ENCODE measurements at places on chromosomes 12 and 14.

DNA sequence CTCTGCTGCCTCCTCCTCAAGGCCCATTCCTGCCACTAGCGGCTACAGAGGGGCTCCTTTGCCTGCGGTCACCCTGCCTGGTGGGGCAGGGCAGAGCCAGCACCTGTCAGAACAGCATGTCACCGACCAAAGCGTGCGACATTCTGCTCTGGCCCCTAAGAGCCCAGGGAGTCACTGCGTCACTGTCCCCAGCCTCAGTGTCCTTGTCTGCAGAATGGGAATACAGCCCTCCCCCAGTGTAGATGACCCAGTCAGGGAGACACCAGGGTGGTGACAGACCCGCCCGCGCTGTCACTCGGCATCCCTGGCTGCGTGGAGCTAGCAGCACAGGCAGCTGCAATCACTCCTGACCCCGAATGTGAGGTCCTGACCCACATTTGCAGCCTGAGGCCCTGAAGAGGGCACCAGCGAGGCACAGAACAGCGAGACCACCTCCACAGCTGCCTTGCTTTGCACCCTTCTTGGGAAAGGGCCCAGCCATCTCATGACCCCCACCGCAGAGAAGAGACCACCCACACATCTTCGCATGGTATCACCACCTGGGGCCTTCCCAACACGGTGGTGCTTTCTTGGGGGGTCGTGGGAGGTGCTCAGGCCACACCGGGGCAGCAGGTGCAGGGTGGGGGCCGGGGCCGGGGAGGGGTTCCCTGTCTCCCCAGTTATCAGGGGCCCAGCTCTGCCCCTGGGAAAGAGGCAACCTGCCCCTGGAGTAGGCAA, 2.5 kb downstream of the AHNAK2 start:
- DNase-seq, result no peak

GRCh38 chr12:674272-674781, 11.1 kb upstream of the NINJ2 start:
- no peak for DNase-seq

DNA sequence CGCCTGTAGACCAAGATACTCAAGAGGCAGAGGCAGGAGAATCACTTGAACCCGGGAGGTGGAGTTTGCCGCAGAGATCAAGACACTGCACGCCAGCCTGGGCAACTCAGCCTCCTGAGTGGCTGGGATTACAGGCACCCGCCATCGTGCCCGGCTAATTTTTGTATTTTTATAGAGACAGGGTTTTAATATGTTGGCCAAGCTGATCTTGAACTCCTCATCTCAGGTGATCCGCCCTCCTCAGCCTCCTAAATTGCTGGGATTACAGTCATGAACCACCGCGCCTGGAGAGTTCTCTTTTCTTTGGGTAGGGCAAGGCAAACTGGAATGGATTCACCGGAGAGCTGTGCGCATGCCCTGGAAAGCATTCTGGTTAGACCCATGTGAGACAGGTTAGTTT, 179.3 kb upstream of the ALG10B start:
- no peak for DNase-seq

- no peak for DNase-seq
These were observed 27.6 kb downstream of the PMCH start for GRCh38 chr12:102169922-102170621.

GRCh38 chr12:7645395-7646177, 20.1 kb downstream of the APOBEC1 start:
- peak; percentile 39 for DNase-seq

DNA sequence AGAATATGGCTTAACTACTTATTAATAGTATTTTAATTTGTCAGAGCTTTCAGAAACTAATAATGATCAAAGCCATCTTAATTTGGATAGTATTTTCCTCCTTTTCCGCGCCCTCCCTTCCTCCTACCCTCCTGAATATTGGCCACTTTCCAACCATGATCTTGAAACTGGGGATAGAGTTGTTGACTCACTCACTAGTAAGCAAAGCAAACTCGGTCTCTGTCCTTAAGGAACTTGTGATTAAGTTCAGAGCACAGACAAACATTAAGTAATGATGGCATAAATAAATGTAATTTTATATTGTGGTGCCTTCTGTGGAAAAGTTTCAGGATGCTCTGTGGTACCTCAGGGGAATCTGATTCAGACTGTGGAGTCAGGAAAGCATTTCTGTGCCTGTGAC, 75.7 kb downstream of the LRRK2 start:
- no peak for DNase-seq

DNA sequence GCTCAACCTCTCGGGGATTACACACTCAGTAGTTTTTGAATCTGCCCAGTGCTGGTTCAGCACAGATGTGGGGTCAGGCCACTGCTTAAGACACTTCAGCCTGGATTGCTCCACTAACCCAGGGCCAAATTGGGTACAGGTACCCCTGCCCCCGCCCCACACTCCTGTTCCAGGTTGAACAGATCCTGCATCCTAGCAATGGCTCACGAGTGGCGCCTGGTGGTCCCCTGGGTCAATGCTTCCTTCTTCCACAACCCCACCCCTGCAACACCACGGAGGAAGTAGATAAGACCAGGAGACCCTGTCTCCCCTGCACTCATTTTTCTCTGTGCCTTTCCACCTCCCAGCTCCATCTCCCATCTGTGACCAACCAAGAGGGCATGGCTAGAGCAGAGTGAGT, 108.4 kb downstream of the ESRRB start:
- no peak for DNase-seq

DNA sequence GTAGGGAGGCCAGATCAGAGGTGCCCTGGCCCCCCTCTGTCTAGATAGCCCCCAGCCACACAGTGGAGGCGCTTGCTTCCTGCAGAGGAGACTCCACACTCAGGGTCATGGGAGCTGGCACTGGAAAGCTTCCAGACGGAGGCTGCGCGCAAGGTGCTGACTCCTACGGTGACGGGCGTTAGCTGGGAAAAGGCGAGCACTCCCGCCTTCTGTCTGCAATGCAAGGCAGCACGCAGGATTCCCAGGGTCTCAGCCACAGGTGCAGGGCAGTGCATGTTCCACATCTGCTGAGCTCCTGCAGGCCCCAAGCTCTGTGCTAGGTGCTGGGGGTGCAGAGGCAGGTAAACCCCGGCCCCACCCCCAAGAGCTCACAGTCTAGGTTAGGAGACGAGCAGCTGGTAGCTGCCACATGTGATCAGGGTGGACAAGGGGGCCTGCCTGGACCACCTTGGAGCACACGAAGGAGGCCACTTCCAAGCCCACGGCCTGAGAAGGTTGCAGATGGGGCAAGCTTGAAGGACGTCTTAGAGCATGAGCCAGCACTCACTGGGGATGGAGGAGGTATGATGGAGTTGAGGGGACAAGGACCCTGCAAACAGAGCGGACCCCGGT, 310.9 kb upstream of the DIO3 start:
- peak; percentile 49 for DNase-seq

DNA sequence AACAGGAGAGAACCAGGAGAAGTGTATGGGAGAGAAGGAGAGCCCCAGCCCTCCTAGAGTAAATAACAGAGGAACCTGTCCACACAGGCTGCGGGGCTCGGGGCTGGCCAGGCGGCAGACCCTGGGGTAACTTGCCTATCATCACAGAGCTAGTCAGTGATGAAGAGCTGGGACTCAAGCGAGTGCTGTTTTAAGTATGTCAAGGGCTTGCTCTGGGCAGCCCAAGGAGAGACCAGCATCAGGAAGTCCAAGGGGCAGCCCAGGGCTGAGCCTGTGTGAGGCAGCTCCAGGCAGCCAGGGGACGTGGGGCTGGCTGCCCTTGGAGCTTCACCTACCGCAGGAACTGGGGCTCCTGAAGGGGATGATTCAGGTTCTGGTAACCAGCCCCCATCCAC, 10.0 kb downstream of the VWF start:
- DNase-seq, result no peak

DNA sequence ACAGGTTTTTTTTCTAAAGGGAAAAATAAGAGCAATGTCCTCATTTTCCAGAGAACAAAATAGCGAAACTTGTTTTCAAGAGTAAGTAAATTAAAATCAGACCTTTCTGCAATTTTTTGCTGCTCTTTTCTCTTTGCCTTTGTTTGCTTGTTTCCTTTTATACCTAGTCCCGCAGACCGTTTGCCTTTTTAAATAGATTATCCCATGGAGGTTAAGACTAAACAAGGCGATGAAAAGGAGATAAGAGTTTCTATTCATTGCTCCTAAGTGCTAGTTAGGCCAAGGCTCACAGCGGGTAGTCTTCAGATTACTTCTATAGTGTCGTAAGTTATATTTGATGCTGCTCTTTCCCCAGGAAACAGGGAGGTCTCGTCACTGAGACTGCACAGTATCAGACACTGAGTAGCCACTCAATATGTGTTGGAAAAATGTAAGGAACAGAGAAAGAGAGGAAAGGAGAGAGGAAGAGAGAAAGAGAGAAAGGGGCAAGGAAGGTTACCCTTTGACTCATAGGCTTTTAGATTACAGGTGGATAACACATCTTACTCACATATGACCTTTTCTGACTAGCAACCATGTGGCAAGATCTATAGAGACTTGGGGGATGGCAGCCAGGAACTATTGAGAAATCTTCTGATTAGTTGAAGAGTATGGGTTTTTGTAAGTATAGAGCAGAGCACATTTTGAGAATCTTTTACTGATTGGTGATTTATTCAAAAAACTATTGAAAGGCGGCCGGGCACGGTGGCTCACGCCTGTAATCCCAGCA, 107.5 kb upstream of the PARP11 start:
- no peak for DNase-seq

DNA sequence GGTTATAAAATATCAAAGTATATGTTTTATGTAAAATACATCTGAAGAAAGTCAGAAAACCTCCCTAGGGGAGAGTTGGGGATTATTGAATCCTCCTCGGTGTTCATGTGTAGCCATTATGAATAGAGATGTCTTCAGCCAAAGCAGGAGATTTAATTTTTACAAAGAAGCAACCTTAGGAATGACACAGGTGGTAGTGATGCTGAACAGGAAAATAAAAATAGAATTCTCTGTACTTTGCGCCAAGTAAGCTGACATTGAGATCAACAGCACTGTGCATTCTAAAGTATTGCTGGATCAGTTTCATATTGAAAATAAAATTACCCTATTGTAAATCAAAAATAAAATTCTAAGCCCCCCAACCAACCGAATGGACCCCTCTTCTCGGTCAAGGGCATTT, 132.8 kb upstream of the TRHDE start:
- DNase-seq, result no peak

DNA sequence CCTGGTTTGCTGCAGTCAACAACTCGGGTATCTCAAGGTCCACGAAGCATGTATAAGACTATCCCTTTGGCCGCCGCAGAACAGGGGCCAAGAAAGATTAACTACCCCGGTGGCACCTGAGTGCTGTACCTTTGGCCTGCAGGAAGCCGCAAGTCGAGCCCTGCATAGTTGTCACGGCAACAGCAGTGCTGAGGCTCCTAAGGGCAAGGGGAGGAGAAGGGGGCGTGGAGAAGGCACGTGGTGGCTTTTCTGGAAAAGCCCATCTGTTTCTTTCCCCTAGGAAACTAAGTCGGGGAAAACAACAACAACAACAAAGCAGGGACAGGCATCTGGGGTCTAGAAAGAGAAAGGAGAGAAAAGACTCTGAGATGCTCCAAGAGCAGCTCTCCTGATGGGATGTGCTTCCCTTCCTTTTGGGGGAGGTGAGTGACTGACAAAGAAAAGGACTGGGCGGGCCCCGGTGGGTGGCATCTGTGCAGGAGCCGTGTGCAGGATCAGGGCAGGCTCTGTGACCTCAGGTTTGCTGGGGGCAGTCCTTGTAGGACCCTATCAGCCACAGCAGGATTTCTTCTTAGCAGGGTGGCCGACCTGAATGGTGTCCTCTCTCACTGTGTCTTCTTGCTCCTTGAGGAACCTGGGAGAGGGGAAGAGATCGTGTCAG, 123.9 kb downstream of the PRMT8 start:
- DNase-seq, result peak; percentile 48

GRCh38 chr14:47674543-47675465, 601 bp downstream of the MDGA2 start:
- no peak for DNase-seq

- no peak for DNase-seq
These were observed 121.0 kb downstream of the FBXL14 start for GRCh38 chr12:1473418-1473817.

DNA sequence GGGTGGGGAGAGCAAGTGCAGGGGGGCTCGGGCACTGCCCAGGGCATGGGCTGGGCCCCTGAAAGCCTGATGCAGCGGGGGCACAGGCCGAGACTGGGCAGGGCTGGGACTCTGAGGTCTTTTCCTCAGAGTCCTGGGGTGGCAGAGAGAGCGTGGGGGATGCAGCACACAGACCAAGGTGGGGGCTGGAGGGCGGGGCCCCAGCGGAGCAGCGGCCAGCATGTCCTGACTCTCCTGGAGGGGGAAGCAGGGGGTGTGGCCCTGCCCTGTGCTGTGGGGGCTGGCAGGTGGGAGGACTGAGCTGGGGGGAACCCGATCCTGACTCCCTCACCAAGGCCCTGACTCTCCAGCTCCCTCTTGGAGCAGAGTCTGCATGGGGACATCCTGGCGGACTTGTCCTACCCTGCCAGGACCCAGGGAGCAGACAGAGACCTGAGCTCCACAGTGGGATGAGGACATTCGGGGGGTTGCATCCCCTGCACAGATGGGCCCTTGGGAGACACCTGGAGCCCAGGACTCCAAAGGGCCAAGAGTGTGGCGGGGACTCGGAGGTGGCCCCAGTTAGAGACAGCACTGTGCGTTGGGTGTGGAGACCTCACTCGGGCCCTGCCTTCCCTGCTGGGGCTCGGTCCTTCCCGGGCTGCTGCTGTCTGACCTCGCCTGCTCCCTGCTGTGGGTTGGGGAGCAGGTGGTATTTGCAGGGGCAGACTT, 326.1 kb downstream of the TMEM121 start:
- DNase-seq, result no peak

DNA sequence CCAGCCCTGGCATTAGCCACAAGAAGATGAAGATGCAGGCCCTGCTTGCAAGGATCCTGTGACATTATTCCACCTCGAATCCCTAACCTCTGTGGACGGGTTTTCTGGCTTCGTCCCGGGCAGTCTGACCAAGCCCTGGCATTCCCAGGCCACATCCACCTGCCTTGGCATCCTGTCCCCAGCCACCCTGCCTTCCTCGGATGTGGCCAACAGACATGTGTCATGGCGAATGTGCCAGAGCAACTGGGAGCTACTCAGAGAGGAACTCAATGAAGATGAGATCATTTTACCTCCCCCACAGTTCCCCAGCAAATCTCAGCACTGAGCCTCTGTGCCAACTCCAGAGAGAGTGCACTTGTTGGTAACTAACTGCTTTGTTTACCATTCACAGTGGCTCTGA, 33.5 kb upstream of the KCNA5 start:
- DNase-seq, result no peak

DNA sequence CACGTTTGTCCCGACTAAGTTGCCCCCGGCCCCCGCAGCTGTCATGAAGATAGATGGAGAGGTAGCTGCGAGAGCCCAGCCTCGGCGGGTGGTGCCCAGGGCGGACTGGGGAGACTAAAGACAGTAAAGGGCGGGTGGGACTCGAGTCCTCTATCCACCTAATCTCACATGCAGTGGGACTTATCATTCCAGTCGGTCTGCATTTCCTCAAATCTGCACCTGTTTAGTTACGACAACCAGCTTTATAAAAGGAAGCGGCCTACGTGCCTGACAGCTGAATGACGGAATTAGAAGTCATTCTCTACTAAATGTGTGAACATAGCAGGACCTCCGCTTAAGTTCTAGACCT, 109.8 kb upstream of the EGLN3 start:
- DNase-seq, result no peak
